ENCODE measurements at places on chromosomes 7 and 10. TPM values are rescaled to one million over a fixed set of nuclear protein-coding genes. Genes with fewer than 3 reads are reported as not detected.

DNA sequence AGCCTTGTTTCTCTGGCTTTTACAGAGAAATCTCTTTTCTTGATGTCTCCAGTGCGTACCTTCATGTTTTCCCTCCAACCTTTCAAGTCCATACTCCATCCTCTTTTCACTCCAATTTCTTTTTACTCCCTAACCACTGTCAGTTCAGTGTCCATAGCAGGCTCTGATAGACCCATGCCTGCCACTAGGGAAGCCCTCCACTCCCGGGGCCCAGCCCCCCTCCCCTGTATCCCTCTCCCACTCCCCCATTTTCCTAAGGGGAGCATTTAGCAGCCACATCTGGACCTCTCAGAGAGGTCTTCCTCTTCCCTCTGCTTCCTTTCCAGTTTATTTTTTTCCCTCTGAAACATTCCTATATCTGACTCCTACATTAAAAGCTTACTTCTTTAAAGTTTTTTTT is 33.1 kb downstream of the DENND11 start:
- no peak overlapping the region for H3K4me3 ChIP-seq
- H3K27ac ChIP-seq = no peak overlapping the region
- no peaks in the 10 kb centered on the region for H3K36me3 ChIP-seq
- no peaks in the 10 kb centered on the region for H3K27me3 ChIP-seq

GRCh38 chr10:126893841-126894240 is 11.4 kb upstream of the DOCK1 start:
- H3K27me3 ChIP-seq = no peaks in the 10 kb centered on the region
- no peak for DNase-seq
- H3K36me3 ChIP-seq = no peaks in the 10 kb centered on the region
- H3K27ac ChIP-seq = no peak overlapping the region
- H3K4me3 ChIP-seq = no peak overlapping the region

DNA sequence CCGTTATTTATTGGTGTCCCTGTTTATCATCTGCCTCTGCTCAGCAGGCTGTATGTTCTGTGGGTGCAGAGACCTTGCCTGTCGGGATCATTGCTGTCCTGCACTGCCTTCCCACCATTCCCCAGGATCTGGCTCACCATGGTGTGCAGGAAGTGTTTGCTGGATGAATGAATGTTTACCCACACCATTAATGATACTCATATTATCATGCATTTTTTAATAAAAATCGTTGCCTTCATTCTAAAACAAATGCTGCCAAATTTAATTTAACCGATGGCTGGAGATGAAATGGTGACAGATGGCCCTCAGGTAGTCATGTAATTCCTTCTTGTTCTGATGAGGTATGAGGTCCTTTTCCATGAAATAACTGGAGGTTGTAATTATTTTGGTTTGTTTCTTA is 22.5 kb downstream of the PLPP4 start:
- DNase-seq = no peak
- H3K4me1 ChIP-seq = no peaks in the 10 kb centered on the region
- H3K4me3 ChIP-seq = no peak overlapping the region
- no peaks in the 10 kb centered on the region for H3K36me3 ChIP-seq
- no peaks in the 10 kb centered on the region for H3K27me3 ChIP-seq

DNA sequence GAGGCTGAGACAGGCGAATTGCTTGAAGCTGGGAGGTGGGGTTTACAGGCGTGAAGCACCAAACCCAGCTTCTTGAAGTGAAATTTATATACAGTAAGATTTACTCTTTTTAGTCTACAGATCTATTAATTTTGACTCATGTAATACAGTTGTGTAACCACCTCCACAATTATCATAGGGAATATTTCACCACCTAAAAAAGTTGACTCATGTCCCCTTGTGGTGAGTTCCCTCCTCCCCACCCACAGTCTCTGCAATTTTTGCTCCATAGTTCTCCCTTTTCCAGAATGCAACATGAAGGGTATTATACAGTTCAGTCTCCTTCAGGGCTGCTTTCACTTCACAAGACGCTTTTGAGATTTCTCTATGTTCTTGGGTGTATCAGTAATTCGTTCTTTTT is 156.8 kb downstream of the FAM107B start:
- no peaks in the 10 kb centered on the region for H3K27me3 ChIP-seq
- DNase-seq = no peak
- no peaks in the 10 kb centered on the region for H3K36me3 ChIP-seq
- H3K4me3 ChIP-seq = no peak overlapping the region
- no peak overlapping the region for H3K27ac ChIP-seq

GRCh38 chr10:95785317-95785716 is 29.4 kb downstream of the ENTPD1 start:
- no peak overlapping the region for H3K27ac ChIP-seq
- no peaks in the 10 kb centered on the region for H3K4me1 ChIP-seq
- no peaks in the 10 kb centered on the region for H3K36me3 ChIP-seq
- no peak overlapping the region for H3K4me3 ChIP-seq
- DNase-seq = no peak
- no peaks in the 10 kb centered on the region for H3K27me3 ChIP-seq

GRCh38 chr10:114801411-114801813 is 20.2 kb upstream of the FHIP2A start:
- no peak overlapping the region for H3K4me3 ChIP-seq
- no peak for DNase-seq
- H3K27ac ChIP-seq = no peak overlapping the region
- H3K27me3 ChIP-seq = no peaks in the 10 kb centered on the region
- no peaks in the 10 kb centered on the region for H3K4me1 ChIP-seq

DNA sequence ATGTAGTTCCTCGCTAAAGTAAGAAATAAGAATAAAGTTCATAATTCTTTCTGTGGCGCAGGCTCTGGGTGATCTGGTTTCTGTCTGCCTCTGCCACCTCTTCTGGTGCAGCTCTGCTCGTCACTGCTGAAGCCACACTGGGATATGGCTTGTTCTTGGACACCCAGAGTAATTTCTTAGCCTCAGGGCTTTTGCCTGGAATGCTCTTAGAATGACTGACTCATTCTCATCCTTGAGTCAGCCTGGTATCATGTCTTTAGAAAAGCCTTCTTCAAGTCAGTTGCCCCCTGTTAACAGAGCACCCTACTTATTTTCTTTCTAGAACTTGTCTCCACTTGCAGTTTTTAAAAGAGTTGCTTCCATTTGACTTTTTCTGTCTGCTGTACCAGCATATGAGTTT is 2.0 kb downstream of the ZSCAN25 start:
- H3K27ac ChIP-seq = no peak overlapping the region
- DNase-seq = no peak
- H3K4me3 ChIP-seq = no peak overlapping the region

DNA sequence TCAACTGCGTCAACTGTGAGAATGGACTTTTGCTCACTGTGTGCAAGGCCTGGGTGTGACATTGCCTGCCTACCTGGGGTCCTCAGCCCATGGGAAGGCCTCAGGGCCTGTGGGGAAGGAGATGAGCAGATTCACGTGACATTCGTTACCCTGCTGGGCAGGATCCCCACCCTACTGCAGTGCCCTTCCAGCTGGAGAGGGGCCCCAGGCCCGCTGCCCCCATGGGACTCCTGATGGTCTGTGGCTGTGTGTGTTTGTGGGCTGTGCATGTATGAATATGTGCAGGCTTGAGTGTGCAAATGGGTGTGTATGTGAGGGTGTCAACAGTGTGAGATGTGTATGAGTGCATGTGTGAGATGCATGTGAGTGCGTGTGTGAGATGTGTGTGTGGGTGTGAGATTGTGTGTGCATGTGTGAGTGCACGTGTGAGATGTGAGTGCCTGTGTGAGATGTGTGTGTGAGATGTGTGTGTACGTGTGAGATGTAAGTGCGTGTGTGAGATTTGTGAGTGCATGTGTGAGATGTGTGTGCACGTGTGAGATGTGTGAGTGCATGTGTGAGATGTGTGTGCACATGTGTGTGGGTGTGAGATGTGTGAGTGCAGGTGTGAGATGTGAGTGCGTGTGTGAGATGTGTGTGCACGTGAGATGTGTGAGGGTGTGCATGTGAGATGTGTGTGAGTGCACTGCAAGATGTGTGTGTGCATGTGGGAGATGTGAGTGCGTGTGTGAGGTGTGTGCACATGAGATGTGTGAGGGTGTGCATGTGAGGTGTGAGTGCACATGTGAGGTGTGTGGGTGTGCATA is 29.7 kb downstream of the PPIF start:
- no peaks in the 10 kb centered on the region for H3K36me3 ChIP-seq
- no peak overlapping the region for H3K4me3 ChIP-seq
- H3K4me1 ChIP-seq = peaks cover 31% of the 10 kb centered on the region
- DNase-seq = peak; percentile 9
- no peak overlapping the region for H3K27ac ChIP-seq
- H3K27me3 ChIP-seq = no peaks in the 10 kb centered on the region

DNA sequence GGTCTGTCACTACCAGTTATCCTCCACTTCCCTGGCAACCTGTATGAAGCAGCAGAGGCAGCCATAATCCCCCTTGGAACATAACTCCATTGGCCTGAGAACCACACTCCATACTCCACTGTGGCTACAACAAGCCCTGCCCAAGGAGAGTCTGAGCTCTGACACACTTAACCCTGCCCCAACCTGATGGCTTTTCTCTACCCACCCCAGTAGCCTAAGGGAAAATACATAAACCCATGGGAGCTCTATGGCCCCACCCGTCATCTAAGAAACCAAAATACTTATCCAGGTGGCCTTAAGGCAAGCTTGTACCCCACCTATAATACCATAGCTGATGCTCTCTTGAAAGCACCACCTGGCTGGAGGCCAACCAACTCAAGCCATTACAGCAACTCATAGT is 324.8 kb upstream of the GLI3 start:
- H3K4me1 ChIP-seq = no peaks in the 10 kb centered on the region
- DNase-seq = no peak
- H3K4me3 ChIP-seq = no peak overlapping the region
- no peaks in the 10 kb centered on the region for H3K36me3 ChIP-seq

GRCh38 chr10:90856261-90856660 is 1.6 kb downstream of the HTR7 start:
- no peaks in the 10 kb centered on the region for H3K27me3 ChIP-seq
- DNase-seq = no peak
- no peak overlapping the region for H3K4me3 ChIP-seq
- no peaks in the 10 kb centered on the region for H3K4me1 ChIP-seq

WIPF3 gene
- total RNA-seq = 80.7 TPM

PROSER2 gene
- total RNA-seq = 21.4 TPM

ENTPD1 gene
- 9.8 TPM for total RNA-seq

CAV1 gene
- 33.1 TPM for total RNA-seq

Data from testis (tissue), 5 donors.